ENCODE measurements at places on chromosomes 12 and 14.
A peak's percentile ranks its signal among the peaks of the same experiment; 100 is the strongest.

DNA sequence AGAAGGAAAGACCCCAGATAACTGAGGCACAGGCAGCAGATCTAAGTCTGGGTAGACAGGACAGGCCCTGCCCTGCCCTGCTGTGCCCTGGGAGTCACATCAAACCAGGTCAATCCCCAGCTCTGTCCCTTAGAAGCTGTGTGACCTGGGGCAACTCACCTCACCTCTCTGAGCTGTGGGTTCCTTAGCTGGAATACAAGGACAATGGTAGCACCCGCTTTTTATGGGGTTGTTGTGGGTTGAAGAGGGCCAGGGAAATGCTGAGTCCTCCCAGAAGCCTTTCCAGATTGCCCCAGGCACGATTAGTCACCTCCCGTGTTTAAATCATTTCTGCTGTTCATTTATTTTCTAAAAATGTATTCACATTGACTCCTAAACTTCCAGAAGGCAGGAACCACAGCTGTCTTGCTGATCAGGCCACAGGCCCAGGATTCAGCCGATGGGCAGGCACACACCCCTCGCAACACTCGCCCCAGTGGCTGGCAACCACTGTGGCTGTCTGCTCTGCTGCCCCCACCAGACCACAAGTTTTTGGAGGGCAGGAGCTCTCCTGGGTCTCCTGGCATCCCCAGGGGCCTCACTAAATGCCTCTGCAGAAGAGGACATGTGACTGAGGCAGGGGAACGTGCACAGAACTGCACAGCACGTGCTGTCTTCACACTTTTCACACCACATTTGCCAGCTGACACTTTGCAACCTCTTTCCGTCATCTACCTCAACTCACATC lies 3.0 kb downstream of the SELPLG start:
- DNase-seq, result no peak

- DNase-seq, result no peak
Observed at GRCh38 chr12:81081726-81082125, 3.8 kb downstream of the ACSS3 start.

DNA sequence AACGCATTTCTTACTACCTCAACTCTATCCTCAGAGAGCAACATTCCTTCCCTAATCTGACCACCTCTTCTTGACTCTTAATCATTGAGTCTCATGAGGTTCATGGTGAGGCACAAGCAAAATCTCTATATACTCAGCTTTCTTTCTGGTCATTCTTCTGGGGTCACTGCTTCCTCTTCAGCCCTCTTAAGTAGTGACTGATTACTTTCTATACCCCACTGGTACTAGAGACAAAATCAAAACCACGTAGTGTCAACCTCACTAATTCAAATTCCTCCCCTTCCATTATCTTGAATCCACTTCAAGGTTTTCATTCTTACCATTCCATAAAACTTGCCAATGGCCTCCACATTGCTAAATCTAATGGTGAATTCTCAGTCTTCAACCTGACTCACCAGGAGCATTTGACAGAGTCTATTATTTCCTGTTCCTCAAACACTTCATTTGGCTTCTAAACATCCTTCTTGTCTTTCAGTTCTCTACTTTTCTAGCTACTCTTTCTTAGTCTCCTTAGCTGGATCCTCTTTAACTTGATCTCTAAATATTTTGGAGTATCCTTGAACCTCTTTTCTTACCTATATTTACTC lies 6.8 kb downstream of the WDHD1 start:
- DNase-seq, result no peak

GRCh38 chr12:19496219-19496878 lies 57.1 kb downstream of the AEBP2 start:
- no peak for DNase-seq

DNA sequence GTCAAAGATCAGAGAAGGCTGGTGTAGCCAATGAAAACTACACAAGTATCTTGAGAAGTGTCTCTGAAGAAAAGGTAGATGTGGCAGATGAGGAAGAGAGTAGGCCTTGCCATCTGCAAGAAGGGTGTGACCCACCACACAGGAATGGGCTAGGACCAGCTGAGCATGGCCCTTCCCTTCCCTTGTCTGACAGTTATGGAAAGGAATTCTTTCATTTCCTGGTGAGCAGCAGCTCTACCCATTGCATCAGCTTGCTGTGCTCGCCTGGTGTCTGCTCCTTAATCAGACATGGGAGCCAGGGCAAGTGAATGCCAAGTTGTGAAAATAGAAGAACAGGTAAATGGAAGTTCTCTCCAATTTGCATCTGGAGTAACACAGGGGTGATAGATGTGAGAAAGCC lies 145.2 kb upstream of the KRR1 start:
- DNase-seq, result no peak

GRCh38 chr12:90174198-90174510 lies 465.5 kb upstream of the ATP2B1 start:
- no peak for DNase-seq

DNA sequence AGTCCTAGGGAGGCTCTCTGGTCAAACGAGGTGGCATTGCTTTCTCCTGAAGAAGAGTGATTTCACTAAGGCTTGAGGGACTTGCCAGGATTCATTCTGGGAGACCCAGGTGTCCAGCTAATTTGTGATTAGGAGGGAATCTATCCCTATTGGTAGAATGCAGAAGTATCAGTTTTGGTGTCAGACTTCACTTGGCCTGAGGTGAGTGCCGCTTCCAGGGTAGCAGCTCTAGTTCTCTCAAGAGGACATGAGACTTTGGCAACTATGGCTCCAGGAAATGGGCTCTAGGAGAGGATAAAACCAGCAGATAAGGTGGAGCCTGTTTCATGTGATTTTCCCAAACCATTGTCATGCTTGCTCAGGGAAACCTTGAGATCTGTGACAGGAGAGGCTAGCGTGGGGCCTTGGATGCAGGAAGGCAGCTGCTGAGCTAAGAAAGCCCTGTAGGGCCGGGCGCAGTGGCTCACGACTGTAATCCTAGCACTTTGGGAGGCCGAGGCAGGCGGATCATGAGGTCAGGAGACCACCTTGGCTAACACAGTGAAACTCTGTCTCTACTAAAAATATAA lies 11.6 kb upstream of the TMEM117 start:
- no peak for DNase-seq

DNA sequence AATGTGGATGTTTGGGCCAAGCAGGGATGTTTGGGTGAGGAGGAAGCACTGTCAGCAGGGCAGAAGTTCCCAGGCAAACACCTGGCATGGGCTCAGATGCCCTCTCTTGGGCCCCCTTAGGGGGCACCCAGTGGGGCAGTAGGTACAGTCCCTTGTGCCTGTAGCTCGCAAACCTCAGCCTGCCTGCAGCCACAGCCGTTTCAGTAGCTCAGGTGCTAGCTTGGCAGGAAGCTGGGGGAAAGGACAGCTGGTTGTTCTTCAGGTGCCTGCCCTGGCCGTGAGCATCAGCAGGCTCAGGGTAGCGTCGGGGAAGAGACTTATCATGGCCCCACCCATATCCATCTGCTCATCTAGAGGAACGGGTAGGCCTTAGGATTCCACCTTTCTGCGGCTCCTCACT lies 67.5 kb downstream of the B4GALNT3 start:
- no peak for DNase-seq

DNA sequence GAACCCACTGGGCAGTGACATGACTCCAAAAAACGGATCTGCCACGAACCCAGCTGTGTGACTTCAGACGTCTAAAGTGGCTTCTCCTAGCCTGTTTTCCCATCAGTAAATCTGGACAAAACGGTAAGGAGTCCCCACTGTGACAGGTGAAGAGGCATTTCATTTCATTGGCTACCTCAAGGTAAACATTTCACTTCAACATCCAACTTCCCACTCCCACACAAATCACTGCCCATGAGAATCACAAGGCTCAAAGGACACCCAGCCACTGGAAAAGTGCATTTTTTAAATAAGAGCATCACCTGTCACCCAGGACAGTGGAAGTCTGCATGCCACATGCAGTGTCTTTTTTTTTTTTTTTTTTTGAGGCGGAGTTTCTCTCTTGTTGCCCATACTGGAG lies 27.9 kb downstream of the HSP90AA1 start:
- no peak for DNase-seq

DNA sequence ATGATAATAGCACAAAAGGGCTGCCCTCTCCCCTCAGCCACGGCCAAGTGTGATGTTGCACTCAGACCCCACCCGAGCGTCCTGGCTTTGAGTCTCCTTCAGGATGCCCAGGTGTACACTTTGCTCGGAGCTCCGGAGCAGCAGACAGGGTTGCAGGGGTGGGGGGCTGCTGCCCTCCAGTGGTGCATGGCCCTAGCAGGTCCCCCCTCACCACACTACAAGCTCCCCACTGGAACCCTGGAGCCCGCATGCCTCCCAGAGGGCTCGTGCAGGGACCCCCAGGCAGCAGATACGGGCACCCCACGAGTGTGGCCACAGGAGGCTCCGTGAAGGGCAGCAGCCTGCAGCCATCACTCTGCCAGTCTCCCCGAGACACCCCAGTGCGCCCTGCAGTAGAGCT lies 69.9 kb upstream of the C14orf180 start:
- DNase-seq, result no peak

DNA sequence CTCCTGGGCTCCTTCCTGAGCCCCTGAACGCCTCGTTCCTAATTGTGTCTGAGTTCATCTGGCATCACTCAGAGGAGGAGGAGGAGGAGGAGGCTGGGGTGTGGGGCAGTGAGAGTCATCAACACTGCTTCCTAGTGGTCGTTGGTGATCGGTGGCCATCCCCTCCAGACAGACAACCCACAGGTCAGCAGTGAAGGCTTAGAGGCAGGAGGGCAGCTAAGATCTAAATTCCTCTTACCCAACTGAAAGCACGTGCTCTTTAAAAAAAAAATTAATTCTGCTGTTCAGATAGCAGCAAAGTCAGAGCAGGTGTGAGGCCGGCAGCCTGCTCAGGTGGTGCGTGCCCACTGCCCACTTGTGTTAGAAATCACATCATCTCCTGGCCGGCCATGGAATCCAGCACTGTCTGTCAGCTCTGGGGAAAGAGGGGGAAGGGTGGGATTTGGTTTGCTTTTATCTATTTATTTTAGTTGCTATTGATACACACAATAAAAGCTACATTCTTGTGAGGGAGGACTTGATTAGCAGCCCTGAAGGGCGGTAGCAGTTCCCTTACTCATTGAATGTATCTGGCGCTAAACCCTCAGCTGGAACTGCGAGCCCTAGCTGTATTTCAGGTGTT lies 46.6 kb downstream of the PPP2R5C start:
- no peak for DNase-seq

GRCh38 chr12:93214523-93215289 lies 163.0 kb upstream of the NUDT4 start:
- DNase-seq, result no peak

GRCh38 chr12:50354908-50355307 lies 41.5 kb downstream of the FAM186A start:
- DNase-seq, result no peak

GRCh38 chr12:45473636-45474035 lies 255.9 kb upstream of the ARID2 start:
- DNase-seq, result no peak

- no peak for DNase-seq
Observed at GRCh38 chr12:118219772-118220171, 83.8 kb downstream of the PEBP1 start.

DNA sequence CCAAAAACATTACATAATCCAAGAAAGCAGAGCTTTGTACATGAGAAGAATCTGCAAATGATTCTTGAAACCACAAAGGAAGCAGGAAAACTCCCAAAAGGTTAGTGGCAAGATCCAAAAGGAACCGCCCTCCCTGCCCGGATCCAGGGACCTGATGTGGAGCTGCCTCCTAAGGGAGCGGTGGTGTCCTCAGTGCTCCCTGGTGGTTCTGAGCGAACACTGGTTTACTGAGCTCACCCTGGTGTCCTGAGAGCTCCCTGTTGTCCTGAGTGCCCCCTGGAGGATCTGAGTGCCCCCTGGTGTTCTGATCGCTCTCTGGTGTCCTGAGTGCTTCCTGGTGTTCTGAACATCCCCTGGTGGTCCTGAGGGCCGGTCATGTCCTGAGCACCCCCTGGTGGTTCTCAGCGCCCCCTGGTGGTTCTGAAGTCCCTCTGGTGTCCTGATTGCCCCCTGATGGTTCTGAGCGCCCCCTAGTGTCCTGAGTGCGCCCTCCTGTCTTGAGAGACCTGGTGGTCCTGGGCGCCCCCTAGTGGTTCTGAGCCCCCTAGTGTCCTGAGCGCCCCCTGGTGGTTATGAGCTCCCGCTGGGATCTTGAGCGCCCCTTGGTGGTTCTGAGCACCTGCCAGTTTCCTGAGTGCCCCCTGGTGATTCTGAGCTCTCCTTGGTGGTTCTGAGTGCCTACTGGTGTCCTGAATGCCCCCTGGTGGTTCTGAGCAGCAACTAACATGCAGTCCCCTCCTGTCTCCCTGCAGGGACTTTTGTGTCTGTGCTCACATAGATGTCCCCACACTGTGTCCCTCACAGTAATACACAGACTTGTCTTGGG lies 891.1 kb downstream of the TMEM121 start:
- peak; percentile 90 for DNase-seq

DNA sequence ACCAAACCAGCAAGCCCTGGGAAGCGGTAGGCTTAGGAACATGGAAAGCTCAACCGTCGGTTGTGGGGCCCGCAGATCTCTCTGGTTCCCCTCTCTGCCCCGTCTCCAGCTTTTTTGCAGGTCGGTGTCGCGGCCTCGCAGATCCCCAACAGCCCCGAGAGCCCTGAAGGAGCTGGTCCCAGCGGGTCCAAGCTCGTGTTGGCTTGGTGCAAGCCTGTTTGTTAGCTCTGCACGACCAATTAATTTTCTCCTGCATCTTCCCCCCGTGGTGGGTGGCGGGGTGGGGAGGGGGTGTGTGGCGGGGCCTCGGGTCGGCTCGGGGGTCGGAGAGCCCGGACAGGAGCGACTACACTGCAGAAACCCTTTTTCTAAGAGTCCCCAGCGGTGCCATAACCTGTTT lies 449 bp upstream of the SLC24A4 start:
- no peak for DNase-seq
